ENCODE measurements at places on chromosomes 1 and 21.

DNA sequence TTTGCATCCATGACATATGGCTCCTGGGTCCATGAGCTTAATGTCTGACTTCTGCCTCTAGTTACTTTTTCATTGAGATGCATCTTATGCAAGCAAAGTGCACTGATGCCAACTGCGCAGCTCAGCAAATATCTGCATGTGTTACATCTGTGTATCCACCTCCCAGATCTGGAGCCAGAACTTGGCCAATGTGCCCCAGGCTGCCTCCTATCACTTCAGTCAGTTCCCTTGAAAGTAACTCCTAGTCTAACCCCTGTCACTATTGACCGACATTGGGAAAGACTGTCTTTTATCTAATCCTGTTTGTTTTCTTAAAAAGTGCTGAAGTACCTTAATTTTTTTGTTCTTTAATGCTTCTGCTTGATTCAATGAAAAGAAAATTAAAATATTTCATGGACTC lies 19.3 kb upstream of the UBL4B start:
- no peak for DNase-seq

- no peak for DNase-seq
Observed at GRCh38 chr1:5961601-5962000, 30.6 kb downstream of the NPHP4 start.

DNA sequence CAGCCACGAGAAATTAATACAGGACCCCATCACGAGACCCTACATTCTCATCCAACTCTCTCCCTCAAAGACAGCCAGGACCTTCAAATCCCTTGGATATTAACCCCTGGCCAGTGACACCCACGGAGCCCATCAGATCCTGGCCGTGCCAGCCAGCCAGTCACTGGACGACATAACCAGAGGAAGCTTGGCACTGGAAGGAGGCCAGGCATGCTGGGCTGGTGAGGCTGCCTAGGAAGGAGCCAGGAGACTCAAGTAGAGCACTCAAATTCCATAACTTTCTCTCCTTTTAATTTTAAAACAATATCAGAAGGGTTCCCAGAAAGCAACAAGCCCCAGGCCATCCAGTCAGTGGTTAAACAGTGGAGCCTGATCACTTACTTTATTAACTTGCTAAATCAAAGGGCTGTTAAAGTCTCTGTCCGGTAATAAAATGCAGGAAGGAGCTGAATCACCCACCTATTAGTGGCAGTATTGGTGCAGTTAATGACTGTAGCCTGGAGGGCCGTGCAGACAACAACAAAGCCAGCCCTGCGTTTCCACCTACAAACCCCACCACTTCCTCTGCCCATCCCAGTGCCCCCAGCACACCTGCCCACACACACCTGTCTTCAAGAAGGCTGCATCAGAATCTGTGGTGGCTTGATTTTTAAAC lies 78.0 kb downstream of the HIVEP3 start:
- DNase-seq = no peak

DNA sequence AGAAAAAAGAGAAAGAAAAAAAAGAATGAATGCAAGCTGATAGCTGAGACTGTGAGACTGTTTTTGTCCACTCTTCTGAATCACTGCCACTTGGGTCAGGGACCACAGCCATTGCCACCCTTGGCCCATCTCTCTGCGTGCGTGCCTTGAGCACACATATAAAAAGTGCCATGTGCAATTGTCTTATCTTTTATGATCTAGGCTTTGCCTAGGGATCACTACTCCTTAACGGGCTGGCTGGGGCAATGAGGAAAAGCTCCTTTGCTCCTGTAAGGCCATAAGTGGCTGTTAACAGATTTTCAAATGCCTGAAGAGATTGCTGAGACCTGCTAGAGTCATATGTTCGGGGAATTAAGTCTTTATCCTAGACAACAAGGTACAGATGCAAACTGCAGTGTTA lies 8.2 kb downstream of the SPATA46 start:
- DNase-seq = no peak

DNA sequence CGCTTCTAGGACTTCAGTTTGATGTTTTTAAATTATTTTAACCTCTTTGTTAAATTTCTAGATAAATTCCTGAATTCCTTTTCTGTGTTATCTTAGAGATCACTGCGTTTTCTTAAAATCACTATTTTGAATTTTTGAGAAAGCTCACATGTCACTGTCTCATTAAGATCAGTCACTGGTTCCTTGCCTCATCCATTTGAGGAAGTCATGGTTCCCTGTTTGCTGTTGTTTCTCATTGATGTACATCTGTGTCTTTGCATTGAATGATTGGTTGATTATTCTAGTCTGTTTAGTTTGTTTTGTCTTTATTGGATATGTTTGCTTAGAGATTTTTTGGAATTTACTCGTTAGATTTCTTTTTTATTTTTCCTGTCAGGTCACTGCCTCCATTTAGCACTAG lies 50.1 kb downstream of the CRP start:
- DNase-seq = no peak

DNA sequence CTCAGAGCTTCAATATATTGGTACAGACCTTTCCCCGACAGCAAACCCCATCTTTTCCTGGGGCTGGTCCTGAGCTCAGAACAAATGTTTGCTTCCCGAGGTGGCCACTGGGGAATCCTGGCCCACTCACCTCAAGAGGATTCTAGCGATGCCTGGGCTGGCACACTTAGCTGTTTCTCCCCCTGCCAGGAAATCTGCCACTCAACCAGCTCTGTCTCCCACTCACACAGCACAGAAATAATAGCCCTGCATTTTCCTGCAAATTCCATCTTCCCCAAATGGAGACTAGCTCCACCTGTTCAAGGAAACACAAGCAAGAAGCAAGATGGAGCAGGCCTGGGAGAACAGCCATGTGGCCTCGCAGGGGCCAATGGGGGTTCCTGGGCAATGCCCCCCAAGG lies 21.1 kb downstream of the KCNN3 start:
- DNase-seq = no peak

GRCh38 chr1:228314315-228314657 lies 92.3 kb downstream of the TRIM11 start:
- no peak for DNase-seq

DNA sequence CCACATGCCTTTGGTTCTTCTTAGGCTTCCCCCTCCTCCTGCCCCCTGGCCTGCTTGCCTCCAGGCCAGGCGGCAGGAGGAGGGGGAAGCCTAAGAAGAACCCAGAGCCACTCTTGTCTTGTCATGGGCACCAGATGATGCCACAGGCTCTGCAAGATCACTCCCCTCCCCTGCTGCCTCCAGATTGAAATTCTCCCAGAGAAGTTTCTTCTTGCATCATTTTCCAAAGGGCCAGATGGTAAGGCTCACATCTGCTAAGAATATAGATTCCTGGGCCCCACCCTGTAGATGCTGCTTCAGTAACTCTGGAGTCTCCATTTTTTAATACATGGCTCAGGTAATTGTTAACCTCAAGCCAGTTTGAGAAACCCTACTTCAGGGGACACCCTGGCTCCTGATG lies 60.8 kb downstream of the FAM163A start:
- no peak for DNase-seq

DNA sequence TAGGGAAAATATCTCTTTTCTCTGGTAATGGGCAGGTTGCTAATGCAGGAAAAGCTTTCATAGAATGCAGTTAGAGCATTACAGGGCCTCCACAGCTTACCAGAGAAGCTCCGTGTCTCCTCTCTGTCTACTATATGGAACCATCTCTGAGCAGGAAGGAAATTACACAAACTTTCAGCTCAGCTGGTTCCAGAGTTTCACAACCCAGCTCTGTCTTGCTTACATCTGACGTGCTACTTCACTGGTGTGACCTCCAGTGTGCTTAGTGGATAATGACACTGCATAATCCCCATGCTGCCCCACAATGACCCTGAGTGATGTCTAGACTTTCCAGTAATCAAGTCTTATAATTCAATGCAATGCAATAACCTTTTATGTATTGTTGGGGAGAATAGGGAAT lies 4.3 kb upstream of the FGGY start:
- DNase-seq = no peak

DNA sequence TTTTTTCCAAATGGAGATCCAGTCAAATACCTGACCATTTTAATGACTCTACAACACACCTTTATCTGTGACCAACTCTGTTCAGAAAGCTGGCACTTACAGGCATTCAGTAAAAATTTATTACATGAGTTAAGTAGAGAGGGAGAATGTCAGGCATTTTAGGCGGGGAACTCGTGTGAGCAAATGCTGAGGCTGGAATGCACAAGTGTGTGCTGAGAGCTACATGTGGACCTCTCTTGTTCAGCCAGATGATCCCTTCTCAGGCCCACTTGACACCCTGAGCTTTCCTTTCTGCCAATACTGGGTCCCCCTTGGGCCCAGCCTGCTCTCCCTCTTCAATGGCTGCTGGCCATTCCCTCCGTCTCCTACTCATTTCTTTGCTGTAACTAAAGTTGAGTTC lies 11.7 kb downstream of the PPIH start:
- DNase-seq = no peak

DNA sequence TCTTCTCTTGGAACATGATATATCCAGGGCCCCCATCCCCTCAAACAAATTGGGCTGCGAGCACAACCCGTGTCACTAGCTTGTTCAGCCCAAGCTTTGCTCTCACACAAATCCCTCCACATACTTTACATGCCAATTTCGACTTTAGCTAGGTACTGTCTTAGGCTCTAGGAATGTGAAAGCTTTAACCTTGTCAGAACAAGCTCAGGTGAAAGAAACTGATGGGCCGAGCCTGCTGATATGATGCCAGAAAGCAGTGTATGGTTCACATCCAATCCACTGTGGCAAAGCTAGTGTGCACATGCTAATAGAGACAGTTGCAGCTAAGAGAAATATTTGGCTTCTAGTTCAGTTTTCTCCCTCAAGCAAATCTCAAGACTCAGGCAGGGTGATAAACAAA lies 79.5 kb downstream of the TNFSF18 start:
- DNase-seq = no peak

DNA sequence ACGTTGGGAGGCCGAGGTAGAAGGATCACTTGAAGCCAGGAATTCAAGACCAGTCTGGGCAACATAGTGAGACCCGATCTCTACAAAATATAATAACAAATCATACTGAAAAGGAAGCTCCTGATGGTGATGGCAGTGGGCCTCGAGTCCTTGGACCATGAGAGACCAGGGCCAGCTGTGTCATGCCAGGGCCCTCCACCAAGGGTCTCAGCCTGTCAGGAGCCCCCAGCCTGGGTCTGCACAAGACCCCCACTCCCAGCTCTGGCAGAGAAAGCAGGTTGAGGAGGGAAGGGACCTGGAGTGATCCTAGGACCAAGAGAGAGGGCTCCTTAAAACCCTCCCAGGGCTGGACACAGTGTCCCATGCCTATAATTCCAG lies 6.7 kb upstream of the CTRC start:
- no peak for DNase-seq

DNA sequence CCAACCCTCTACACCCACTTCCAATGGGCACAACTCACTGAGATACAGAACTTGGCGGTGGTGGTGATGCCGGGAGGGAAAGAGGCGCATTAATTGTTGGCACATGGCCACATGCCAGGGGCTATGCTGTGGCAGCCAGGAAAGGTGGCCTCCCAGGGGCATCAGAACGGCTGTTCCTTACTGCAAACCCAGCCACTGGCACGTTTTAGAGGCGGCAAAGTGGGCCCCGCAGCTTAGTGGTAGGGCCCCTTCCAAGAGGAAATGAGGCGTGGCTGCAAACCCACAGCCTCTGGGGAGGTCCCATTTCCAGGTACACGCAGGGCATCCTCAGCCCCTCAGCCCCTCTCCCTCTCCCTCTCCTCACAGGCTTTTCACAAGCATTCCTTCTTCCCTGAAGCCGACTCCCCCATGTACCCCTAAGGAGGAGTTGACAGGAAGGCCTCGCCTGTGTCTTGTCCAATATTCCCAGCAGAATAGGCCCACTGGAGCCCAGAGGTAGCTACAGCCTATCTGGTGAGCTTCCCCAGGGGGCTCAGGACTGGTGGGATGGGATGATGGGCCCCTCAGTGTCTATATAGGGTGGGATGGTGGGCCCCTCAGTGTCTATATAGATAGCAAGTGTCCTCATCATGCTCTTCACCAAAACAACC lies 166.2 kb downstream of the CLIC6 start:
- DNase-seq = no peak

GRCh38 chr1:81809808-81810207 lies 9.1 kb downstream of the ADGRL2 start:
- DNase-seq = no peak

DNA sequence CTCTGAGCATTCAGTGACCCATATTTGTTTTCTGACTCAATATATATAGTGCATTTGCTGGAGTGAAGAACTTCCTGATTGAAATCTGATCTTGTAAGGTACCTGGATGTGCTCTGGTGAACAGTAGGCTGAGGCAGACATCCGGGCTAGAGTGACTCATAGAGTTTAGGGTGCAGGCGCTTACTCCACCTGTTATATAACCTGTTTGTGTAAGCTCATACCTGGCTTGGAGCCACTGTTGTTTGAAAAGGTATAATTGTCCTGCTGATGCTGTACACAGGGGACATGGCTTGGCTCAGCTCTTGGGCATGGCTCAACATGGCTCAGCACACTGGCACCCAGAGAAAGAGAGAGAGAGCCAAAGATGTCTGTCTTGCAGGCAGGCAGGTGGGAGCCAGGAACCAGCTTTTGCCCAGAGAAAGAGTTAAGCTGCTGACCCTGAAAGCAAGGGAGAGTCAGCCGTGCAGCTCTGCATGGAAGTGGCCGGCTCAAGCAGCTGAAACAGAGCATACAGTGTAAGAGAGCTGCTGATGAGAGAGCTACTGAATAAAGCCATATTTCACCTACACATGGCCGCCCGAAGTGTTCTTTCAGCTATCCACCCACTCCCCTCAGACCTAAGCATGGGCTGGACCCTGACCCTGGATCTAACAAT lies 43.2 kb downstream of the GJA5 start:
- DNase-seq = peak; percentile 50

GRCh38 chr1:191634801-191635508 lies 523.3 kb upstream of the RGS18 start:
- DNase-seq = no peak

GRCh38 chr21:39079617-39080016 lies 103.6 kb downstream of the PSMG1 start:
- no peak for DNase-seq

GRCh38 chr1:65254320-65255034 lies 54.9 kb upstream of the DNAJC6 start:
- DNase-seq = peak; percentile 77

- no peak for DNase-seq
Observed at GRCh38 chr1:230598745-230599144, 43.5 kb upstream of the COG2 start.

DNA sequence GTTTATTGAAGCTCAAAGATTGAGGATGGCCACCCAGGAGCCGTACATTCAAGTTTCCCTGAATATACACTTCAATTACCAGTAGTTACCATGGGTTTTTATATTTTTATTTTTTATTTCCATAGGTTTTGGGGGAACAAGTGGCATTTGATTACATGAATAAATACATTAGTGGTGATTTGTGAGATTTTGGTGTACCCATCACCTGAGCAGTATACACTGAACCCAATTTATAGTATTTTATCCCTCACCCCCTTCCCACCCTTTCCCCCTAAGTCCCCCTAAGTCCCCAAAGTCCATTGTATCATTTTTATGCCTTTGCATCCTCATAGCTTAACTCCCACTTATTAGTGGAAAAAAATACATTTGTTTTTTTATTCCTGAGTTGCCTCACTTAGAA lies 791.4 kb downstream of the BRINP3 start:
- DNase-seq = no peak

Data from CD4-positive, alpha-beta T cell treated with Interleukin-6 at 100 ng/mL for 8 hours (primary cell).